Smooth muscle cell of the coronary artery (primary cell): ENCODE measurements at places on chromosomes 5 and 9. TPM values are rescaled to one million over a fixed set of nuclear protein-coding genes. Genes with fewer than 3 reads are reported as not detected.

NUTM2G gene
- total RNA-seq: not detected in 2 replicates

TMEM8B gene
- total RNA-seq: 1.6 and 2.3 TPM in 2 replicates

TMED9 gene
- total RNA-seq: 146 and 251 TPM in 2 replicates

WHRN gene
- 0.83 and 1.2 TPM in 2 replicates for total RNA-seq

POU5F2 gene
- 0.45 and 0.47 TPM in 2 replicates for total RNA-seq

NDUFAF2 gene
- 24.6 and 27.7 TPM in 2 replicates for total RNA-seq

GPX8 gene
- 48.9 and 81.6 TPM in 2 replicates for total RNA-seq

FCN1 gene
- total RNA-seq: not detected in 2 replicates

CCIN gene
- 2.2 and 5.2 TPM in 2 replicates for total RNA-seq

ZNF483 gene
- 0.60 and 2.3 TPM in 2 replicates for total RNA-seq

MVB12B gene
- total RNA-seq: 1.2 and 2.3 TPM in 2 replicates

LIFR gene
- total RNA-seq: 16.8 and 18.2 TPM in 2 replicates

CSF1R gene
- 0.30 TPM in 1 of 2 replicates, not detected in the other for total RNA-seq

HEXB gene
- total RNA-seq: 198 and 366 TPM in 2 replicates

CCNO gene
- total RNA-seq: 0.30 TPM in 1 of 2 replicates, not detected in the other

SPATA31E1 gene
- total RNA-seq: not detected in 2 replicates

LVRN gene
- total RNA-seq: 0.30 and 1.5 TPM in 2 replicates

INSL6 gene
- not detected in 2 replicates for total RNA-seq

GRAMD2B gene
- 3.0 and 12.8 TPM in 2 replicates for total RNA-seq

GLRA1 gene
- not detected in 2 replicates for total RNA-seq

ENHO gene
- 0.12 TPM in 1 of 2 replicates, not detected in the other for total RNA-seq

CLIC3 gene
- 1.3 and 4.6 TPM in 2 replicates for total RNA-seq

ELL2 gene
- total RNA-seq: 18.0 and 38.6 TPM in 2 replicates

TRPM3 gene
- 0.90 and 11.9 TPM in 2 replicates for total RNA-seq

WNT8A gene
- total RNA-seq: not detected in 2 replicates

ABO gene
- not detected in 2 replicates for total RNA-seq

SPATA6L gene
- 0.23 and 0.38 TPM in 2 replicates for total RNA-seq

PCDHB11 gene
- 0.38 and 0.70 TPM in 2 replicates for total RNA-seq

CDO1 gene
- 0.30 and 19.3 TPM in 2 replicates for total RNA-seq

PLAC8L1 gene
- not detected in 2 replicates for total RNA-seq

C9 gene
- 1.4 TPM in 1 of 2 replicates, not detected in the other for total RNA-seq

SVEP1 gene
- 9.8 and 150 TPM in 2 replicates for total RNA-seq

OR1J4 gene
- 0.15 and 0.59 TPM in 2 replicates for total RNA-seq

IL5 gene
- total RNA-seq: not detected in 2 replicates

FRRS1L gene
- under 0.01 and 0.94 TPM in 2 replicates for total RNA-seq

TMEM174 gene
- not detected in 2 replicates for total RNA-seq

HAVCR2 gene
- 0.30 and 6.9 TPM in 2 replicates for total RNA-seq

SLC36A2 gene
- total RNA-seq: 0.12 TPM in 1 of 2 replicates, not detected in the other

UAP1L1 gene
- 12.3 and 12.9 TPM in 2 replicates for total RNA-seq
